Astrocyte (in vitro differentiated cells and primary cell): ENCODE measurements at places on chromosomes 6 and 20. TPM values are rescaled to one million over a fixed set of nuclear protein-coding genes. Genes with fewer than 3 reads are reported as not detected.

DNA sequence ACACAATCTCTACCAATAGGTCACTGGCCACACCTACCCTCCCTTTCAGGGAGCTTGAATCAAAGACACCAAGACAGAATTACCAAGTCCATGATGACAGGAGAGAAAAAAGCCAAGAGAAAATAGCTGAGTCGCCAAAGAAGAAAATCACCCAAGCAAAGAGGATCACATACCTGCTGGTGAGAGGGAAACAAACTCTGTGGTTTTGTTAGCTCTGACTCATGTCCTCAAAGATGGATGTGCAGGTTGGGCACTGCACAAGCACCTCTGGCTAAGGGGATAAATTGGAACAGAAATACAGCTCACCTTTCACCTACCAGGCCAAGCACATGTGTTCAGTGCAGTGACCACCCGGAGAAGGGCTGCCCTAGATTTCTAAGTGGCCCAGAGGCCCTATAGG lies 114.8 kb downstream of the TFAP2A start:
- H3K4me1 ChIP-seq: no peaks in the 10 kb centered on the region

GRCh38 chr20:18973529-18974173 lies 160.1 kb downstream of the SCP2D1 start:
- no peaks in the 10 kb centered on the region for H3K4me1 ChIP-seq
- no peaks in the 10 kb centered on the region for H3K36me3 ChIP-seq
- H3K4me3 ChIP-seq: no peak overlapping the region
- H3K27me3 ChIP-seq: no peaks in the 10 kb centered on the region

GRCh38 chr20:2524709-2525506 lies 11.5 kb upstream of the TMC2 start:
- H3K4me3 ChIP-seq: peak overlapping the region; percentile 75
- no peaks in the 10 kb centered on the region for H3K36me3 ChIP-seq
- peak; percentile 36 for DNase-seq
- H3K27me3 ChIP-seq: peaks cover 3% of the 10 kb centered on the region
- H3K27ac ChIP-seq: peak overlapping the region; percentile 73
- peaks cover 7% of the 10 kb centered on the region for H3K4me1 ChIP-seq

- peaks cover 15% of the 10 kb centered on the region for H3K27me3 ChIP-seq
- peak; percentile 78 for DNase-seq
- H3K4me1 ChIP-seq: peaks cover 14% of the 10 kb centered on the region
- peak overlapping the region; percentile 54 for H3K4me3 ChIP-seq
- peak overlapping the region; percentile 79 for H3K27ac ChIP-seq
Measured at GRCh38 chr6:108133594-108134179, 32.1 kb upstream of the NR2E1 start.

Gene TREML4
- not detected in 2 replicates for total RNA-seq

- peak; percentile 71 for DNase-seq
- no peaks in the 10 kb centered on the region for H3K27me3 ChIP-seq
- peaks cover 40% of the 10 kb centered on the region for H3K36me3 ChIP-seq
- no peak overlapping the region for H3K4me3 ChIP-seq
- H3K4me1 ChIP-seq: no peaks in the 10 kb centered on the region
Measured at GRCh38 chr6:160088069-160088783, 33.4 kb upstream of the SLC22A1 start.

DNA sequence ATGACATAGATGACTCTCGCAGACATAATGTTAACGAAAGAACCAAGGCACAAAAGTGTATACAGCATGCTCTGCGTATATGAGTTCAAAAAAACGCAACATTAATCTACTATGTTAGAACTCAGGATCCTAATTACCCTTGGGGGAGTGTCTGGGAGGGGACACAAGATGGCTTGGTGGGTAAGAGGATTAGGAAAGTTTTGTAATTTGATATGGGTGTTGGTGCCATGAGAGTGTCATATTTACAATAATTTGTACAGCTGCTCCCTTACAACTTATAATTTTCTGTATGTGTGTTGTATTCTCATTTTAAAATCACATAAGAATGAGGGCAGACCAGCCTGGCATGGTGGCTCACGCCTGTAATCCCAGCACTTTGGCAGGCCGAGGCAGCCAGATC lies 38.6 kb downstream of the TFEB start:
- no peaks in the 10 kb centered on the region for H3K27me3 ChIP-seq
- H3K36me3 ChIP-seq: no peaks in the 10 kb centered on the region
- H3K4me3 ChIP-seq: no peak overlapping the region
- DNase-seq: no peak

Gene TUBB2B
- 124 and 144 TPM in 2 replicates for total RNA-seq

DNA sequence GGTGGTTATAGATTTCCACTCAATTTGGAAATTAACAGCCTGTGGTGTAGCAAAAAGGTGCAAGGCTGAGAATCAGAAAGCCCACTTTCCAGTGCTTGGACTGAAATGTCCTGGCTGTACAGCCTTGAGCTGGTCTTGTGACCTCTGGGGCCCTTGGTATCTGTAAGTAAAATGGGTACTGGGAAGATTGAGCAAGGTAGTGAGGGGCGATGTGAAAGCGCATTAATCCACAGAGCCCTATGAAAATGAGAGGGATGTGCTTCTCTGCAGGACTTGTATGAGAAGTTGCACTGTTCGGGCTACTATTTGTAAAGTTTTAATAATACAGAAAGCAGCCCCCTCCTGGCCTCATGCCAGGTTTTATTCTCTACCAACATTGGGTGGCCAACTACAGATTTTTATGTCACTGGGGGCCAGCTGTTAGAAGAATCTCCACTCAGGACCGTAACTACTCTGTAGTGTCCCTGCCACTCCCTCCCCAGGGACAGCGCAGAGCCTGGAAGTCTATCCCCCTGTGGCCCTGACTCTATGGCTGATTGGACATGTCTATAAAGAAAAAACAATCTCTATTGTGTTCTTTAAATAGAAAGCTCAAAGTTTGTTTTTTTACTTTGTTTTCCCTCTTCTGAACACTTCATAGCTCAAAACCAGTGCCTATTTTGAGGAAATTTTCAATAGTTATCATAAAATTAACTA lies 254.7 kb upstream of the TAB2 start:
- H3K36me3 ChIP-seq: no peaks in the 10 kb centered on the region
- H3K27me3 ChIP-seq: no peaks in the 10 kb centered on the region
- no peak overlapping the region for H3K4me3 ChIP-seq
- no peak overlapping the region for H3K27ac ChIP-seq

GRCh38 chr20:44394702-44395460 lies 39.4 kb downstream of the HNF4A start:
- DNase-seq: no peak
- H3K27ac ChIP-seq: no peak overlapping the region
- no peaks in the 10 kb centered on the region for H3K4me1 ChIP-seq
- H3K36me3 ChIP-seq: no peaks in the 10 kb centered on the region
- peaks cover 12% of the 10 kb centered on the region for H3K27me3 ChIP-seq
